Endothelial cell of umbilical vein (primary cell): ENCODE measurements at places on chromosomes 12 and 14. TPM values are rescaled to one million over a fixed set of nuclear protein-coding genes. Genes with fewer than 3 reads are reported as not detected.

The PLD4 gene
- 0.05 and 0.11 TPM in 2 replicates for total RNA-seq

The SSTR1 gene
- total RNA-seq: 1.2 and 1.4 TPM in 2 replicates

DNA sequence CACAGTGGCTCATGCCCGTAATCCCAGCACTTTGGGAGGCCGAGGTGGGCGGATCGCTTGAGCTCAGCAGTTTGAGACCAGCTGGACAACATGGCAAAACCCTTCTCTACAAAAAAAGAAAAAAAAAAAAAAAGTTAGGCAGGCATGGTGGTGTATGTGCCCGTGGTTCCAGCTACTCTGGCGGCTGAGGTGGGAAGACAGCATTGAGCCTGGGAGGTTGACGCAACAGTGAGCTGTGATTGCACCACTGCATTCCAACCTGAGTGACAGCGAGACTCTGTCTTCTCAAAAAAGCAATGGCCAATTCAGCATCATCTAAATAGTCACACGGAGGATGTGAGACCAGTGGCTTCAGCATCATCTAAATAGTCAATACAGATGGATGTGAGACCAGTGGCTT lies 10.4 kb upstream of the SAMD4A start:
- no peak overlapping the region for H3K4me3 ChIP-seq
- H3K4me1 ChIP-seq: no peaks in the 10 kb centered on the region
- H3K27me3 ChIP-seq: peaks cover 2% of the 10 kb centered on the region
- no peak for DNase-seq
- no peaks in the 10 kb centered on the region for H3K36me3 ChIP-seq

The CCDC197 gene
- not detected in 2 replicates for total RNA-seq

The ARHGDIB gene
- 483 and 550 TPM in 2 replicates for total RNA-seq

- H3K27ac ChIP-seq: no peak overlapping the region
- no peak overlapping the region for H3K4me3 ChIP-seq
- H3K36me3 ChIP-seq: no peaks in the 10 kb centered on the region
- DNase-seq: no peak
- no peaks in the 10 kb centered on the region for H3K27me3 ChIP-seq
These were observed 210.8 kb downstream of the PCNX1 start for GRCh38 chr14:71117839-71118743.

The LYZ gene
- total RNA-seq: not detected in 2 replicates
